ENCODE measurements at places on chromosomes 6 and 20.

DNA sequence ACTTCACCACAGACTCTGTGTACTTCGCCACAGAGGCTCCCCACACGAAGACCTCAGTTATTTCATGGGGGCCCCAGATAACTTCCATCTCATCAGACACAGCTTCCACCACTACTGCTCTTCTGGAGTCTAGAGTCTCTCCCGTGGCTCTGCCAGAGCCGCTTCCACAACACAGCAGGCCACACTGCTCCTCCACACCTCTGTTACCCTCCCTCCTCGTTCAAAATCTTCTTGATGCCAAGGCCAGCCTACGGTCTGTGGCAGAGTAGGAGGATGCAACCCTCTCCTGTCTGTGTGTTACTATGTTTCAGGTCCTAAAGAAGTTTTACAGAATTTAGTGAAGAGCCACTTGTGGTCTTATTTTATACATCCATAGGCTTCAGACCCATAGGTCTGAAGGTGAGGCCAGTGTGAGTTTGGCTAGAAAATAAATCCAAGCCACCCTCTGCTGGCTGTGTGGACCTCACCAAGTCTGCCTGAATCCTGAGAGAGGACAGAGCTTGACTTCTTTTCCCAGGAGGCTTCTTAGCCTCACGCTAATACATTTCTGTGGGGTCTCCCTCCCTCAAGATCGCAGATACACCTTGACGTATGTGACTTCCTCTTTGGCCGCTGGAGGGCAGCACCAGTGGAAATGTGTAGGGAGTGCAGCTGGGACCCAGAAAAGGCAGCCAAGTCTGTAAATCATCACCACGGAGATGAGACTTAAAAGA, 197.7 kb downstream of the FAXC start:
- peak; percentile 62 for ATAC-seq
- no peak overlapping the region for H3K27ac ChIP-seq
- peaks cover 21% of the 10 kb centered on the region for H3K27me3 ChIP-seq
- no peaks in the 10 kb centered on the region for H3K4me1 ChIP-seq
- H3K36me3 ChIP-seq: no peaks in the 10 kb centered on the region
- no peak overlapping the region for H3K4me3 ChIP-seq

DNA sequence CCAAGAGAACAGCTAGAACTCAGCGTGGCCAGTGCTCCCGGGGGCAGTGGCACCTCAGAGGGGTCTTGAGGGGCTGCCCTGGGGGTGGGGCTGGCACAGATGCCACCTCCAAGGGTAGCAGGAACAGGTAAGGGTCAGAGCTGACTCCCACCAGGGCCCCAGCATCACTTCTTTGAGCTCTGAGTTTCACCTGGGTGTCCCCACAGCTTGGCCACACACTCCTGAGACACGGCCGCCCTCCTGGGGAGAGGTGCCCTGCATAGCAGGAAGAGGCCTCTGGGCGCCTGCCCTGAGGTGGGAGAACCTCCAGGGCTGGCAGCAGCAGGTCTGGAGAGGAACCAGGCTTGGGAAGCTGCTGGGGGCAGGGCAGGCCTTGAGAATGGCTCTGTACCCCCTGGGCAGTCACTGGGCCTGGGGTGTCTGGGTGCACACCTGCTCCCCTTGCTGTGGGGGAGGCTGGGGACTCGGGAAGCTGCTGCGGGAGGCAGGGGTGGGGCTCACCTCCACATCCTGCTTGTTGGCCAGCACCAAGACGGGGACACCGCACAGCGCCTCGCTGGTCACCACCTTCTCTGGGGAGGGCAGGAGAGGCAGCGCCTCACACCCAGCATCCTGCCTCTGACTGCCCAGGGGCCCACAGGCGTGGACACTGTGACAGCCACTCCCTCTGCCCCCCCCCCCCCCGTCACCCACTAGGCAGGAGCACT, 5.0 kb downstream of the TNFRSF6B start:
- H3K27ac ChIP-seq: peak overlapping the region; percentile 25
- ATAC-seq: no peak
- peaks cover 28% of the 10 kb centered on the region for H3K36me3 ChIP-seq
- no peaks in the 10 kb centered on the region for H3K4me1 ChIP-seq
- no peak overlapping the region for H3K4me3 ChIP-seq

DNA sequence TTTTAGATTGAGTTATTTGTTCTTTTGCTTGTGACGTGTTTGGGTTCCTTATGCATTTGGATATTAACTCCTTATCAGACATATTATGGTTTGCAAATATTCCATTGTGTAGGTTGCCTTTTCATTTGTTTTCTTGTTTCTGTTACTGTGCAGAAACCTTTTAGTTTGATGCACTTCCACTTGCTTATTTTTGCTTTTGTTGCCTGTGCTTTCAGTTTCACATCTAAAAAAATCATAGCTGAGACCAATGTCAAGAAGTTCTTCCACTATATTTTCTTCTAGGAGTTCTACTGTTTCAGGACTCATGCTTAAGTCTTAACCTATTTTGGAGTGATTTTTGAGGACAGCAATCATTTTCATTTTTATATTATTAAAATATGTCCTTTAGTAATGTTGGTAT, 113.5 kb downstream of the EPM2A start:
- ATAC-seq: no peak
- no peak overlapping the region for H3K4me3 ChIP-seq
- H3K36me3 ChIP-seq: peaks cover 2% of the 10 kb centered on the region
- H3K27ac ChIP-seq: no peak overlapping the region

DNA sequence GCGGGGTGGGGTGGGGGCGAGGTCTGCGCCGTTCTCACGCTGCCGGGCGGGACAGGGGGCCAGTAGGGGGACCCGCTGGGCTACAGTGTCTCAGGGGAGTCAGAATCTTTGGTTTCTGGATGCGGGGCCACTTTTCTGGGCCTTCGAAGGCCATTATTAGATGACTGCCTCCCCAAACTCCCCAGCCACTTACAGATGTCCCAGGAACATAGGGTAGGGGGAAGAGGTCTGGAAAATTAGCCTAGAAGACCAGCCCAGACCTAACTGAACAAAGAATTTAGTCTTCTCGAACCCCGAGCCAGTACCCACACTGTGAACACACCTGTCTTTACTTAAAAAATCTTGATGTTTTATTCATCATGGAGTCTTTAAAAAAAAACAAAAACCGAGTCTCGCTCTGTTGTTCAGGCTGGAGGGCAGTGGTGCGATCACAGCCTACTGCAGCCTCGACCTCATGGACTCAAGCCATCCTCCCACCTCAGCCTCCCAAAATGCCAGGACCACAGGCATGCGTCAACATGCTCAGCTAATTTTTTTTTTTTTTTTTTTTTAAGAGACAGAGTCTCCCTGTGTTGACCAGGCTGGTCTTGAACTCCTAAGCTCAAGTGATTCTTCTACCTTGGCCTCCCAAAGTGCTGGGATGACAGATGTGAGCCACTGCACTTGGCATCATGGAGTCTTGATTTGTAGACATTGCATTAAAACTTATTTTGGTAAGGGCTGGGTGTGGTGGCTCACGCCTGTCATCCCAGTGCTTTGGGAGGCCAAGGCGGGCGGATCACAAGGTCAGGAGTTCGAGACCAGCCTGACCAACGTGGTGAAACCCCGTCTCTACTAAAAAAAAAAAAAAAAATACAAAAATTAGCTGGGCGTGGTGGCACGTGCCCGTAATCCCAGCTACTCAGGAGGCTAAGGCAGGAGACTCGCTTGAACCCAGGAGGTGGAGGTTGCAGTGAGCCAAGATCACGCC, 3.3 kb upstream of the SLC29A1 start:
- no peak for ATAC-seq
- H3K27ac ChIP-seq: no peak overlapping the region
- H3K36me3 ChIP-seq: peaks cover 8% of the 10 kb centered on the region
- peaks cover 3% of the 10 kb centered on the region for H3K27me3 ChIP-seq

DNA sequence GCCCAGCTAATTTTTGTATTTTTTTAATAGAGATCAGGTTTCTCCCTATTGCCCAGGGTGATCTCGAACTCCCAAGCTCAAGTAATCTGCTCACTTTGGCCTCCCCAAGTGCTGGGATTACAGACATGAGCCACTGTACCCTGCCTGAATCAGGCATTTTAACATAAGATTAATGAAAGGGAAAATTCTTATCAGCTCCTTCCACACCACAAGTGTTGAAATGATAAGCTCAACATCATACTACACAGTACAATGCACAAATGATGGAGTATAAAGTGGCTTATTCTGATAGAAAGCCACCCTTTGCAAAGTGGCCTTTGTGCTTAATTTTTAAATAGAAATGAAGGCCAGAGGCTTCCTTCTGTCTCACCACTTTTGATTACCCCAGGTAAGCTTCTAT, 71.3 kb upstream of the MCHR2 start:
- H3K36me3 ChIP-seq: no peaks in the 10 kb centered on the region
- ATAC-seq: no peak
- H3K4me3 ChIP-seq: no peak overlapping the region
- H3K27ac ChIP-seq: no peak overlapping the region
- no peaks in the 10 kb centered on the region for H3K4me1 ChIP-seq
